ENCODE measurements at places on chromosomes 7 and 10.

DNA sequence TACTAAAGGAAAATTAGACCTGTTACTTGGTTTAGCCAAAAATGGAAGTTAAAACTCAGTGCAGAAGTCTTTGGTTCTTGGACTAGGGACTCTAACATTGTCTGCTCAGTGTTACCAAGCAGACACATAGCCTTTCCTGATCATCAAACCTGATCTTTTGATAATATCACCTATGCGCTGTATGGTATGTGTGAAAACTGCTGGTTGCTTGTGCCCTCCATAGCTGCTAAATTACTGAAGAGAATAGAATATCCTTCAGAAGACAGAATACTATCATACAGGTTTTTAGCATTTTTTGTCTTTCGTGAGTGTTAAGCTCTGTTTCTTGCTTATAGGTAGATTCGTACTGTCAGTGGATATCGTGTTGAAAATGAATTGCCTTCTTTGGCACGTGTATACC lies 68.7 kb downstream of the ST7 start:
- H3K36me3 ChIP-seq = peaks cover 3% of the 10 kb centered on the region
- H3K4me3 ChIP-seq = no peak overlapping the region
- H3K27me3 ChIP-seq = no peaks in the 10 kb centered on the region

DNA sequence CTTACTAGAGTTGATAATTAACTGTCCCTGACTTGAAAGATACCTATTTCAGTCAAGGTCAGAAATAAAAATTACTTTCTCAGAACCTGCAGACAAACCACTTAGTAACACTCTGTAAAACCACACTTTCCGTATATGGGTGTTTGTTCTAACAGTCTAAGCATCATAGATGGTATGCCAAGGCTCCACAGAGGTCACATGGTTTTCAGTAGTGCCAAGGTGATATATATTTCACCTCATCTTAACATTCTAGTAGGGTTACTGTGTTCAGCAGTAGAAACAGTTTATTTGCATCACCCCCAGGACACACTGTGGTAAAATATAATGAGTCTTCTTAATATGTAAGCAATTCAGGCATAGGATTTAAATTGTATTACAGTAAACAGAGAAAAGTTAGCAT lies 61.5 kb downstream of the KCND2 start:
- no peak overlapping the region for H3K27ac ChIP-seq
- no peaks in the 10 kb centered on the region for H3K4me1 ChIP-seq
- DNase-seq = no peak
- no peaks in the 10 kb centered on the region for H3K27me3 ChIP-seq

GRCh38 chr10:14801723-14802122 lies 27.0 kb upstream of the FAM107B start:
- H3K36me3 ChIP-seq = no peaks in the 10 kb centered on the region
- H3K4me3 ChIP-seq = no peak overlapping the region
- no peak overlapping the region for H3K27ac ChIP-seq

DNA sequence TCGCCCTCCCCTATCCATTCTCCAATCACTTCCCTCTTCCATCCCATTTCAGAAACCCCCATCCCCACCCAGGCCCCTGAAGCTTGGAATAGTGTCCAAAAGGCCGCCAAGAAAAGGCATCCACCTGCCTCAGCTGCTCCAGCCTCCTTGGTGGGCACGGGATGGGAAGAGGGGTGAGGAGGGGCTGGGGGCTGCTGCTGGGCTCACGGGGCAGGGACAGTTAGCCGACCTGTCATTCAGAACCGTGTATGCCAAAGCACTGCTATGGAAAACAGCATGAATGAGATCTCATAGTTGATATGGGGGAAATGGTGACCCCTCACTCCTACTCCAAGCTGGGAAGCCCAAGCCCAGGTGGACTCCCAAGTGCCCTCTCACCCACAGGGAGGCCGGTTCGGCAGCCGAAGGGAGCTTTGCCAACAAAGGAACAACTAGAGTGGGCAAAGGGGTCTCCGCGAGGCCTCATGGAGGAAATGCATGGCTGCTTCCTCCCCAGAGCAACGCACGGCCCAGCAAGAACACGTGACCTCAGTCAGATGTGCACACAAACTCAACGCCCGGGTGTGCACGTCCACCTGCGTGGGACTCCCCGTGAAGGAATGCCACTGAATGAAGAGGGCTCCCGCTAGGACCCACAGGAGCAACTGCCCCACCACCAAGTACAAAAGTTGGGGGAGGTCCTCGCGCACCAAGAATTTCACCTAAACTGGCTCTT lies 52.5 kb downstream of the EBF3 start:
- H3K4me1 ChIP-seq = no peaks in the 10 kb centered on the region
- no peaks in the 10 kb centered on the region for H3K36me3 ChIP-seq
- no peak for DNase-seq
- H3K27ac ChIP-seq = no peak overlapping the region
- no peaks in the 10 kb centered on the region for H3K27me3 ChIP-seq

DNA sequence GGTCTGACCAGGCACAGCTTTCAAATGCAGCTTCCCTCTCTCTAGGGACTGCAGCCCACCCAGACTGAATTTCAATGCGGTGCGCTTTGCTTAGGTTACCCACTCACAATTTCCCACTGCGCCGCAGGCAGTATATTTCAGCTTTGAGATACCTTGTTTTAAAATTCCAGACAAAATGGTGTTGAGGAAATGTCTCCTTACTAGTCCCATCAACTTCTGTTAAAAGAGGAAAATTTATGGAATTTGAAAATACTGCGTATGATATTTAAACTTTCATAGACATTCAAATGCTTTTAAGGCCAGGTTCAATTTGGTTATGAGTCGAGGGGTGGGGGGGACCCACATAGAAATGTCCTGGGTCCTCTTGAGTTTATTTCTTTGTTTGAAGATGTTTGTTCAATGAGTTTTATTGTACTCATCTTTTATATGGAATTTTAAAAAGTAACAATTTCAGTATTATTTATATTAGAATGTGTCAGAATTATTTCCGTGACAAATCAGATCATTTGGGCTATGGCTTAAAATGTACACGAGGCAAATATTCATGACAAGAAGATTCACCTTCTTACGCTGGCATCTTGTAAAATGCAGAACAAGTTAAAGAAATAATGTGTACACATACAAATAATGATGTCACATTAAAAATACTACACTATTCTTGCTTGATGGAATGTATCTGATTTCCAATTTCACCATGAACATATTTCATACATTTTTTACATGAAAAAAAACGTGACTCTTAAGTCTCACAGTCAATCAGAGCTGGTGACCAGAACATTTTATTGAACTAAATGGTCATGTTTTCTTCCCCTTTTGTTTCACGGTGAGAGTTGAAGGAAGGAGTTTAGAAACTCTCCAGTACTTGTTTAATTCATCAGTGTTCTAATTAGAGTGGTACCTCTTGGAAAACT lies 1.3 kb downstream of the IKZF1 start:
- H3K27ac ChIP-seq = peak overlapping the region; percentile 97
- peaks cover 22% of the 10 kb centered on the region for H3K4me1 ChIP-seq
- DNase-seq = no peak
- peak overlapping the region; percentile 94 for H3K4me3 ChIP-seq

DNA sequence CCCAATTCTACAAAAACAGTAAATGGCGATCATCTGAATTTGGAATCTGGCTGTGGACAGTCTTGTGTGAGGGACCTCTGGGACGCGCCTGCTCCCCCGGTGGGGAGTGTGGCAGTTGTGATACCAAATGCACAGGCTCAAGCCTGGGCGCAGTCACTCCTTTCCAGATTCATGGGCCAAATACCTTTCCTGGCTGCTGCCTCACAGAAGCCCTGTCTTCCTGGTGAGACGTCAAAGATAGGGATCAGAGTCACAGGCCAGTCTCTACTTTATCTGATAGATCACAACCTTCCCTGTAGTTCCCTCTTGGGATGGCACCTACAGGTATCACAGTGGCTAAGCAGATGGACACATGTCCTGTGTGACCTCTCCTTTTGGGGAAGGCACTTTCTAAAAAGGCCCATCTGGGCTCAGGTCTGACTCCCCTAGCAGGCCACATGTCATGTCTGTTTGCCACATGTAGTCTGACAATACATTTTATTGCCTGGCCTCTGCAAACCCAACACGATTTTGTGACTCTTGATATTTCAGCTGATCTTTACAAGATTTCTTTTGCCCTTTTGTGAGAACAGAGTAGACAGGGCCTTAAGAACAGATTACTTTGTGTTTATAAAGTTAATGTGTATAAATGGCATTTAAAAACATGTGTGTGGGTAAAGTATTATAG lies 150.1 kb downstream of the SNX10 start:
- H3K27me3 ChIP-seq = peaks cover 7% of the 10 kb centered on the region
- no peak for DNase-seq
- H3K36me3 ChIP-seq = no peaks in the 10 kb centered on the region
- H3K4me3 ChIP-seq = no peak overlapping the region

DNA sequence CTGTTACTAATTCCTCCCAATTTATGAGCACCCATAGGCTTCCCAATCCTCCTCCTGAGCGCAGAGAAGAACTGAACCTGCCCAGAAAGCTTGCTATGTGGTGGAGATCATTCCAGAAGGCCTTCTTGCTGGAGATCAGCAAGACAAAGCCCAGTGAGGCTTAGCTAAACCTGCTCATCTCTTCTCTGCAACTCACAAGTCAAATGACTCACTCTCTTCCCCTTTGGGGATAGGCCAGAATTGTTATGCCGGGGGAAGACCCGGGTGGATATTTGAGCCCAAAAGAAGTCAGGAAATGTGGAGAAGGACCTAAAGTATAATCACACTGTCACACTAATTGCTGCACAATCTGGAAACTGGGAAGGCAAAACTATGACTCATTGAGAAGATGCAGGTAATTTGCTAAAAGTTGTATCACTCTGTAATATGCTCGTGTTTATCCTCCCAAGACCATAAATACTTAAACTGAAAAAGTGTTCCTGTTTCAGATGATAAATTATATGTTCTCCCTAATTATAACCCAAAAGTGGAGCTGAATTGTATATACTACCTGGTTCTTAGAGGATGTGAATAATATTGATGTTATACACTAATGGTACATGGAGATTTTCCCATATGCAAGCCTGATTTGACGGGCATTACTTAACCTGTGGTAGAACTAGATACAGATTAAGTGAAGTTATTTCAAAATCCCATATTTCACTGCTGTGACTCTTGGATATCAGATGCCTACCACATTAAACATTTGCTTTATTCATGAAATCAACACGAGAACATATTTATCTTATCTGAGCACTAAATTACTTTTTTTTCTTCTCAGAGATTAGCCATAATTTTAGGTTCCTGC lies 6.4 kb downstream of the NEBL start:
- no peak overlapping the region for H3K4me3 ChIP-seq
- peaks cover 2% of the 10 kb centered on the region for H3K27me3 ChIP-seq
- no peaks in the 10 kb centered on the region for H3K36me3 ChIP-seq
- DNase-seq = no peak
- no peak overlapping the region for H3K27ac ChIP-seq

DNA sequence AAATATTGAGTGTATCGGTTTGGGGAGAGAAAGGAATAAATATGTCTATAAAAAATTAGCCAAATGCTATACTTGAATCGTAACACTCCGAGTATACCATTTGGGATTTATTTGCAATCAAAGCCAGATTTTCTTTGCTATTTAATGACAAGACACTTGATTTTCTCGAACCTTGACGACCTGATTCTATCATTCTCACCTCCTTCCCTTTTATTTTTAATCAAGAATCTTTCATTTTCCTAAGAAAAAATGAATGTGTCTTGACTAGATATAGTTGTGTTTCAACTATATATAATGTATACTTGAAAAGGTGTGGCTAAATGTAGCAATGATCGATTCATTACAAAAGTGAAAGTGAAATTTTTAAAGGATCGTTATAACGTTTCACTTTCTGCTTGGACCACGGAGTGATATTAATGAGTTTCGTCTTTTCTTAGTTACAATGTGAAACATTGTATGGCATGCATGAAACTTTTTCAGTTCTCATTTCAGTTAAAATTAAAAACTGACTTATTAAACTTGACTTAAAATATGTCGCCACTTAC lies 562 bp downstream of the NUB1 start:
- H3K4me3 ChIP-seq = peak overlapping the region; percentile 75
- peaks cover 20% of the 10 kb centered on the region for H3K36me3 ChIP-seq
- DNase-seq = no peak
- H3K27me3 ChIP-seq = no peaks in the 10 kb centered on the region

- H3K36me3 ChIP-seq = peaks cover 13% of the 10 kb centered on the region
- H3K4me1 ChIP-seq = peaks cover 12% of the 10 kb centered on the region
- DNase-seq = no peak
These were observed 161.4 kb downstream of the NEURL1 start for GRCh38 chr10:103654925-103655324.

DNA sequence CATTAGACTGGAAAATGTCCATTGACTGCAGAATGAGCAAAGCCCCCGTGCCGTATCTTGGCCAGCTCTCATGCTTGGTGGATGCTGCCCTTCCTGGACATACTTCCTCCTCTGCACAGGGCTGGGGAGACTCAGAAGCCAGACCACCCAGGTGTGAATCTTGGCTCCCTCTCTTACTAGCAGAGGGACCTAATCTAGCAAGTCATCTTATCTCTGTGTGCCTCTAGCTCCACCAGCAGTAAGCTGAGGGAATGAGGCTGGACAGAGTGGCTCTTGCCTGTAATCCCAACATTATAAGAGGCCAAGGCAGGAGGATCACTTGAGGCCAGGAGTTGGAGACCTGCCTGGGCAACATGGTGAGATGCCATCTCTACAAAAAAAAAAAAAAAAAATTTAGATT lies 173.8 kb upstream of the GHITM start:
- no peaks in the 10 kb centered on the region for H3K27me3 ChIP-seq
- DNase-seq = no peak
- H3K36me3 ChIP-seq = no peaks in the 10 kb centered on the region

DNA sequence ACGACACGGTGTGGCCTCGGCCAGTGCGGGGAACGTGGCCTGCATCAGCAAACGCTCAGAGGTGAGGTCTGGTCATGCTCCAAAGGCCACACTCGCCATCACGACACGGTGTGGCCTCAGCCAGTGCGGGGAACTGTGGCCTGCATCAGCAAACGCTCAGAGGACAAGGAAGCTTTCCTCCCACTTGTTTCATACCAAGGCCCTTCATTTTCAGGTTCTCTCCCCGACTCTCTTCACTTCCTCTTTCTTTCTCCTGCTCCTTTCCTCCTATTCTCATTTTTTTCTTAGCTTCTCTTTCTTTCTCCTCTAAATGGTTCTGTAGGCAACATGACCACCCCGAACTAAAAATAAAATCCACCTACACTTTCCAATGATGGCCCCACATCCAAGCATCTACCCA lies 384.4 kb upstream of the SHH start:
- H3K4me1 ChIP-seq = no peaks in the 10 kb centered on the region
- no peak for DNase-seq

DNA sequence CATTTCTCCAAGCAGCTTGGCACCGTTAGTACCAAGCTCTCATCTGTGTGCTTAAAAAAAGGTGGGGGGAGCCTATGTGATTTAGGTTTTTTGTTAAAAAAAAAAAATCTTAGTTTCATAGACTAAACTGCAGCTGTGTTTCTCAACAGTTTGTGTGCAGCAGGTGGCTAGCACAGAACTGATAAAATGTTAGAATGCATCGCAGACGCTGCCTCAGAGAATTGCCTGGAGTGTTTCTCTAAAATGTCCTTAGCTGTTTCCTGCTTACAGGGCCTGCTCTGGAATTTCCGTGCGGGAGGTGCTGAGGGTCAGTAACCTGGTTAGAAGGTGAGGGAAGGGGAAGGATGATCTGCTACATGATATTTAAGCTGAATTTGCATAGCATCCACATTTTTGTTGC lies 268.9 kb downstream of the PLXDC2 start:
- no peak for DNase-seq
- H3K4me1 ChIP-seq = no peaks in the 10 kb centered on the region
- H3K27me3 ChIP-seq = no peaks in the 10 kb centered on the region
- no peak overlapping the region for H3K4me3 ChIP-seq
- H3K27ac ChIP-seq = no peak overlapping the region
